Thymus (tissue), 14 donors: ENCODE measurements at places on chromosomes 11 and 22. TPM values are rescaled to one million over a fixed set of nuclear protein-coding genes. Genes with fewer than 3 reads are reported as not detected.
A peak's percentile ranks its signal among the peaks of the same experiment; 100 is the strongest.

DNA sequence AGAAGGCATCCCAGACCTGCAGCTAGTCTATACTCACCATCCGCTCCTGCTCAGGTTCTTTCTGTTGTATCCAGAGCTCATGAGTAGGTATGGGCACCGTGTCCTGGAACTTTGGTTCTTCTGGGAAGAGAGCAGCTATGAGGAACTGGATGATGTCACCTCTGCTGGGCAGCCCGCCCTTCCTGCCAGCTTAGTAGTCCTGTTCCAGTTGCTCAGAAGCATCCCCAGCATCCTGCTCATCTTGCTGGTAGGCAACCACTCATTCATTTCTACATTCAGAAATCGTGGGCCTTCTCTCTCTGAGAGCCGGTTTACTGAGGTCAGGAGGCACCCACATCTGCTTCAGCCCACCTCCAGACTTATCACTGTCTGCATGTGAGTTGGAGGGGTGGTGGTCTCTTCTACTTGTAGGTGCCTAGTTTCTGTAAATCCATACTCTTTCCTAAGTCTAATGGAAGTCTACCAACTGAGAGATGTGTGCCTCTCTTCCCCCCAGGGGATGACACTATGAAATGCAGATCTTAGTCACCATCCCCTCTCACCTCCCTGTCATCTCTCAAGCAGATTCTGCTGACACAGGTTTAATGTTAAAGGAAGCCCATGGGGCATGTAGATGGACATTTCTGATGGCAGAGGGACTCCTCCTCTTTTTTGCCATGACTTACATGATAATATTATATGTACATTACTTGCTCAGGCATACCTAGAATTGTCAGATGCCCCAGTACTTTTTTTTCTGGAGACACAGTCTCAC is 29.6 kb upstream of the CCDC134 start:
- H3K27me3 ChIP-seq, result peaks cover 2% of the 10 kb centered on the region
- no peak for DNase-seq
- no peak overlapping the region for H3K27ac ChIP-seq
- no peaks in the 10 kb centered on the region for H3K4me1 ChIP-seq
- no peaks in the 10 kb centered on the region for H3K36me3 ChIP-seq

DNA sequence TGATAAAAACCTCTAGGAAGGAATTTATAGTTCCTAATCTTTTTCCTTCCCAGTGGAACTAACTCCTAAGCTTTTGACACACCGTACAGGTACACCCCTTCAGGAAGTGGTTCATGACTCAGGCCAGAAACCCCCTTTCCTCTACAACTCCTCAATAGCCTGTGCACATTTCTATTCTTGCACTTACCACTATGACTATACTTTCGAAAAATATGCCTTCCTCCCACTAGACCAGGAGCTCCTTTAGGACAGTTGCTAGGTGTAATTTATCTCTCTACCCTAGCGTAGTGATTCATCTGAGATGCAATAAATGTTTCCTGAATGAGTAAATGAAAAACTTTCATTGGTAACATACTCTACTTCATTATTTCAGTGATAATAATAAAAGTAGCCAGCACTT is 14.5 kb downstream of the MAP6 start:
- no peaks in the 10 kb centered on the region for H3K4me1 ChIP-seq
- no peaks in the 10 kb centered on the region for H3K36me3 ChIP-seq
- H3K27ac ChIP-seq, result no peak overlapping the region
- DNase-seq, result no peak
- peaks cover 4% of the 10 kb centered on the region for H3K27me3 ChIP-seq

GRCh38 chr11:3169255-3170043 is 4.3 kb upstream of the OSBPL5 start:
- H3K4me1 ChIP-seq, result peaks cover 77% of the 10 kb centered on the region
- H3K36me3 ChIP-seq, result no peaks in the 10 kb centered on the region
- H3K27me3 ChIP-seq, result peaks cover 13% of the 10 kb centered on the region
- H3K27ac ChIP-seq, result peak overlapping the region; percentile 40
- peak overlapping the region; percentile 43 for H3K4me3 ChIP-seq
- DNase-seq, result no peak

- no peak overlapping the region for H3K4me3 ChIP-seq
- H3K27ac ChIP-seq, result no peak overlapping the region
- H3K36me3 ChIP-seq, result peaks cover 28% of the 10 kb centered on the region
- peaks cover 14% of the 10 kb centered on the region for H3K4me1 ChIP-seq
Measured at GRCh38 chr22:38223289-38223960, 21.6 kb downstream of the MAFF start.

GRCh38 chr11:71977743-71978418 is 20.8 kb upstream of the IL18BP start:
- H3K4me1 ChIP-seq, result no peaks in the 10 kb centered on the region
- peak; percentile 34 for DNase-seq
- H3K27me3 ChIP-seq, result no peaks in the 10 kb centered on the region
- peaks cover 11% of the 10 kb centered on the region for H3K36me3 ChIP-seq

DNA sequence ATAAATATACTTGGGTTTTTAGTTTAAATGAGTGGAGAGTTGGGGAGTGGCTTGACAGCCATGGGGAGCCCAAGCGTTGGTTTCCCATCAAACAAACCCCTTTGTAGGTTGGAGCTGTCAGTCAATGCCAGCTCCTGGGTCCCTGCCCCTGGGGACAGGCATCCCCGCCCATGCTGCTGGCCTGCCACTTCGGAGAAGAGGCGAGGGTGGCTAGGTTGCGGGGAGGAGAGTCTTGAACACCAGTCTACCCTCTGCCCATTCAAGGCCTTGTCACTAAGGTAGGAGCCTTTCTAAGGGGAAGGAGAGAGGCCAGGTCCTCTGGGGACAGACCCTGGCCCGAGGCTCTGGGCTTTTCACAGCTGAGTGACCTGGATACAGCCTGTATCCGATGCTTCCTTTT is 211.9 kb upstream of the CADM1 start:
- no peaks in the 10 kb centered on the region for H3K4me1 ChIP-seq
- no peaks in the 10 kb centered on the region for H3K27me3 ChIP-seq
- H3K36me3 ChIP-seq, result no peaks in the 10 kb centered on the region
- no peak overlapping the region for H3K4me3 ChIP-seq

GRCh38 chr11:12016246-12016645 is 7.8 kb upstream of the DKK3 start:
- no peak overlapping the region for H3K27ac ChIP-seq
- peaks cover 15% of the 10 kb centered on the region for H3K27me3 ChIP-seq
- H3K4me3 ChIP-seq, result no peak overlapping the region
- no peak for DNase-seq

DNA sequence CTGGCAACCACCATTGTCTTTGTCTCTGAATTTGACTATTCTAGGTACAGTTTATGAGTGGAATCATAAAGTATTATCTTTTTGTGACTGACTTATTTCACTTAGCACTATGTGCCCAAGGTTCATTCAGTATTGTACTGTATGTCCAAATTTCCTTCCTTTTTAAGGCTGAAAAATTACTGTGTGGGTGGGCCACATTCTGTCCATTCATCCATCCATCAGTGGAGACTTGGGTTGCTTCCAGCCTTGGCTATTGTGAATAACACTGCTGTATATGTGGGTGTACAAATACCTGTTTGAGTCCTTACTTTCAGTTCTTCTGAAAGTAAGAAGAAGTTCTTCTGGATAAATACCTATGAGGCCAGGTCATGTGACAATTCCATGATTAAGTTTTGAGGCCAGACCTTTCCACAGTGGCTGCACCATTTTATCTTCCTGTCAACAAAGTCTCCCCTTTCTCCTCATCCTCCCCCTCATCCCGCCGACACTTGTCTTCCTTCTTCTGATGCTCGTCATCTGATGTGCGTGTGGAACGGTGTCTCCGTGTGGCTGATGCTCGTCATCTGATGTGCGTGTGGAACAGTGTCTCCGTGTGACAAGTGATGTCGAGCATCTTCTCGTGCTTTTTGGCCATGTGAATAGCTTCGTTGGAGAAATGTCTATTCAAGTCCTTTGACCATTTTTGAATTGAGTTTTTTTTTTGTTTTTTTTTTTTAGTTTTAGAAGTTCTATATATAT is 49.5 kb downstream of the SBF1 start:
- DNase-seq, result no peak
- H3K36me3 ChIP-seq, result peaks cover 65% of the 10 kb centered on the region
- H3K27me3 ChIP-seq, result no peaks in the 10 kb centered on the region
- no peak overlapping the region for H3K4me3 ChIP-seq
- H3K4me1 ChIP-seq, result no peaks in the 10 kb centered on the region

Gene TMEM151A
- total RNA-seq, result not detected

Gene SOX6
- 3.0 TPM for total RNA-seq

Gene POU2AF1
- total RNA-seq, result 0.90 TPM
